GM23338 (cell line): ENCODE measurements at places on chromosomes 6 and 20.

DNA sequence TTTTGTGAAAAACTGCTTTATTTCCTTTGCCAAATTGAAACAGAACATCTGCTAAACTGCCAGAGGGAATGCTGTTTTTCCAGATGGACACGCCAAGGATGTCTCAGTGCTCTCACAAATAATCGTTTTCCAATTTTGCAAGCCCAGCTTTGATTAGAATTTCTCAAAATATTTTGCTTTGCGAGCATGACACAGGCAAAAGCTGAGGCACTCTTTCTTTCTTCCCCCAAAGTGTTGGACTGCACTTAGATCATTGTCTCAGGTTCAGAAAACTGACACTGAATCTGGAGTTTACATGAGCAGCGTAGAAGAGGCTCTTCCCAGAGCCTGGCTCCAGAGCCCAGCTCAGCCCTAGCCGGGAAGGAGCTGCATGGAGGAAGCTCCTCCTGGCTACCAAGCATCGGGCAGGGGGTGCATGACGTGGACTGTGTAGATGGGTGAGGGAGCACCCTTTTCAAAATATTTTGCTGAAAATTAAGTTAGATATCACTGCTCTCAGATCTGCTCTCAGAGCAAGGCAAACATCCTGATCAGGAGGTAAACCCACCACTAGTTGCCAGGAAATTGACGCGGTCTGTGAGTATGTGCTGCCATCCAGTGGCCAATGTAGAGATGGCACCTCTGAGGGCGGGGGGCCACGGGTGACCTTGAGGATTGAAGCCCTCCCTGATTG lies 107.5 kb downstream of the SLC22A3 start:
- DNase-seq = peak; percentile 77

- DNase-seq = no peak
These were observed 455.6 kb downstream of the MAFB start for GRCh38 chr20:40233406-40233805.

GRCh38 chr20:53445321-53445731 lies 148.3 kb downstream of the ZNF217 start:
- DNase-seq = no peak

GRCh38 chr6:118984342-118984741 lies 49.4 kb upstream of the MCM9 start:
- no peak for DNase-seq

DNA sequence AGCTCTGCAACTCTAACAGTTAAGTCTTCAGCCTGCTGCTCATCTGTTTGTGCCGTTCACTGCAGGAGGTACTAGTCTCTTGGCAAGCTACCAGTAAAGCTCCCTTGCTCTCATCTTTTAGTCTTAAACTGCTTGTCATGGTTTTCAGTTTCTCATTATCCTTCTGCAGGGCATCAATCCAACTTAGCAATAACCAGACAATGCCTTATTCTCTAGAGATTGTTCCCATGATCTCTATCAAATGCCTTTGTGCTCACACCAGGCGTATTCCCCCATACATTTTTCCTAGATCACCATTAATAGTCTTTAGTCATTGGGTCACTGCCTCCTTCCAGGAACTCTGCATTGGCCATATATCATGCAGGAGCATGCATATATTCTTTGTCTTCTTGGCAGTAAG lies 171.3 kb downstream of the GRM1 start:
- DNase-seq = no peak

DNA sequence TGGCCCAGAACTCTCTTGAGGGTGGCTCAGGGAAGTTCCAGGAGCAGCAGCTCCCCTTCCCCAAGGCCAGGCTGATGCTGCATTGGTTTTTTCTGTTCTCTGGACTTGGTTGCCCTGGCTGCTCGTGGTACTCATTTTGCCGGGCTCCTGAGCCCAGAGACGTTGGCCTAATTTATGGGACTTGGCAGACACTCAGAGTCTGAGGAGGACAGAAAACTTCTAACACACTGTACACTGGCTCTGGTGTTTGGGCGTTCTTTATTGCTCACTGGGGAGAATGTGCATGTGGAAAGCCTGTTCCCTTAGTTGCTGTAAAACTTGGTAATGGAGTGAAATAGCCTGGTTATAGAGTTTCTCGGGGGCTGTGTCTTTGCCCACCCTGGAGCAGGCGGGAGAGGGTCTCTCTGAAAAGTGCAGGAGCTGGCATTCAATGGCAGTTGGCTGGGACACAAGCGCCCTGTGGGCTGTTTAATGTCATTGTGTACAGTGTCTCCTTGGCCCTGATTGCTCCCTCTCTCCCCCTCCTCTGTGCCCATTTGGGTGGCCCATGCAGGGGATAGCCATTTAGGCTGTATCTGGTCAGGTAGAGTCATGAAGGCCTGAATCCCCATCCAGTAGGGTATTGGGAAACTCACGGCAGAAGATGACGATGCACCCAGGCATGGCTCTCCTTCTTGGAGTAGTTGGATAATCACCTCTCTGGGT lies 109.3 kb downstream of the CDC5L start:
- DNase-seq = no peak

GRCh38 chr6:135008072-135008940 lies 46.3 kb downstream of the HBS1L start:
- DNase-seq = no peak

- no peak for DNase-seq
These were observed 192.0 kb downstream of the LRFN2 start for GRCh38 chr6:40395066-40395697.

DNA sequence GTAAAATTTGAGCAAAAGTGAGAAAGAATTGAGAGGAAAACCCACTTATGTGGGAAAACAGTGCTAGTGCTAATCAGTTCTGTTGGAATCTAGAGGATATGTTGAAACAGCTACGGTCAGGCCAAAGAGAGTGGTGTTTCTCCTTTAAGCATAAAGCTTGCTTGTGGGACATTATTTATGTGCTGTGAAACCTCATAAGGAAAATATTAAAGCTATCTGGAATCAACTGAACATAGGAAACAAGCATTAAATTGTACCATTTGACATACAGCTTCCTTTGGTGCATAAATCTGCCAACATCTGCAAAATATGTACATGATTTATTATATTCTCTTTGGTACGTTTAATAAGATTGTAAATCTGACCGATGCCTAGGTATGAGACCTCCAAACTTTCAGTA lies 182.5 kb upstream of the PDE10A start:
- DNase-seq = no peak

DNA sequence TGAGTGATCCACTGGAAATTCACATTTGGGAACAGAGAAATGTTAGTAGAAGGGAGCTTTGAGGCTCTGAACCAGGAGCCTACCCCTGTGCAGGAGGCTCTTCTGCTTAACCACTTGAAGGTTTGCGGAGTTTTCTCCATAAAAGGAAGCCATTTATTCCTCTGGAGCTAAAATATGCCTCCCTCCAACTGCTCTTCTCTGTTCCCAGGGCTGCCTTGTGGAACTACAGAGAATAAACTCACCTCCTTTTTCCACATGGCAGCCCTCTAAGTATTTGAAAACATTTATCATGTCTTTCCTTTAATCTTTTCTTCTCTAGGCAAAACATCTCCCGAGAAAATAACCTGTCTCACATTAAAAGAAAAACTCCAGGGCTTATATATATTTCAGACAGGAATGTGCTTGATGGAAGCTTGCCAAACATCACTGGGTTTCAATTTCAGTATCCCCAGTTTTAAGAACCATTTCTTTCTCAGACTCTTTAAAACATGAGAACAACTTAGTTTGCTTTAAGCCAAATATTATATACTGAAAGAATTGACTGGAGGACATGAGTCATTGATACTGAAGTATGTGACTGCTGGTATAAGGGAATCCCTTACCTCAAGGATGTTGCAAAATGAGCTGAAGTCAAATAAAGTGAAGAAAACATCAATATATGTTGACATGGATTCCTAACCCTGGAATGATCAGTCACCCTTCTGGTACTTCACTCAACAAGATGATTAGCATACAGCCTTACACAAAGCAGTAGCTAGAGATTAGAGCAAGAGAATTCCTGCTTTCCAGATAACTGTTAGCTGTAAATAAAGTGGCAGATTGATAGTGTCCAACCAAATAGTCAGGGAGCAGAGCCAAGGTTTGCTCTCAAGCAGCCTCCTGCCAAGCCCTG lies 74.0 kb downstream of the ZBTB2 start:
- no peak for DNase-seq

DNA sequence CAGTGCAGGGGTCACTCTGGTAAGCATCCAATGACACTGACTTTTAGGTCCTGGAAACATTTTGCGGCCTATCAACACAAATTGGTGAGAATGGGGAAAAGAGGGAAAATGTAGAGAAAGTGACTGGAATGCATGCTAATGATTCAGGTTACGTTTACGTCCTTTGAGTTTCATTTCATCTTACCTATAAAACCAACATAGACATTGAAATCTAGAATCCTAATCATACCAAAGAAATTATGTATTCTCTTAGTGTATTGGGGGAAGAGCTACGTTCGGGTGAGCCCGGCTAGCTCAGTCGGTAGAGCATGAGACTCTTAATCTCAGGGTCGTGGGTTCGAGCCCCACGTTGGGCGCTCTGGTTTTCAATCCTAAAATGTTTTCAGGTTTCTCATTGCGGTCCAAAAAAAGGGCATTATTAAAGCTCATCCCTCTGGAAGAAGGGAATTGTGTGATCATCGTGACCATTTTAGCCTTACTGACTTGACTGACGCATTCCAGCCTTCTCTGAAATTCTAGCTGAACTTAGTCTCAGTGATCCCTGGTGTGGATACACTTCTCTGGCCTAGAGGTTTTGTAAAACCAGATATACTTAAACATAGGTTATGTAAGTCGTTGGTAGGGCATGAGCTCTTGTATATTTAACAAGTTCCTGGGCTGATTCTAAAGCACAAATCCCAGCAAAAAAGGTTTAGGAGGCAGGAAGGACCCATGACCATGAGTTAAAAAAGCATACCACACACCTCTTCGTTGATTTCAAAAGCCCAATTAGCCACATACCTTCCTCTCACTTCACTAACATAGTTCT lies 18.3 kb downstream of the HMGN4 start:
- peak; percentile 89 for DNase-seq

GRCh38 chr6:47733879-47734558 lies 35.6 kb downstream of the ADGRF4 start:
- peak; percentile 60 for DNase-seq

- DNase-seq = no peak
These were observed 1166.8 kb upstream of the CITED2 start for GRCh38 chr6:140541288-140541687.

DNA sequence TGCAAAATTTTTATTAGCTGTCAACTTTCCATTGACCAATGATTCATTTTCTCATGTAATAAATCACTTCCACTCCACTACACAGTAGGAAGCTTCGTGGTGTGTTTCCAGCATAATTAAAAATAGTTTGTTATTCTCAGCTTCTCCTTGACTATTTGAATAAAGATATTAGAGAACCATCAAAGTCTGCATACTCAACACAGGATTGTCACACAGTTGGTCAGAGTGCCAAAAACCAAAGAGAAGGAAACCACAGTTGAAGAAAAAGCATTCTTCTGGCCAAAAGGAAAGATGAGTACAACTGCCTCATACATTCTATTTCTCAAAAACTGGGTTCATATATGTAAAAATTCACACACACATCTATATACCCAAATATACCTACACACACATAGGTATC lies 455.1 kb upstream of the HSF2 start:
- no peak for DNase-seq

DNA sequence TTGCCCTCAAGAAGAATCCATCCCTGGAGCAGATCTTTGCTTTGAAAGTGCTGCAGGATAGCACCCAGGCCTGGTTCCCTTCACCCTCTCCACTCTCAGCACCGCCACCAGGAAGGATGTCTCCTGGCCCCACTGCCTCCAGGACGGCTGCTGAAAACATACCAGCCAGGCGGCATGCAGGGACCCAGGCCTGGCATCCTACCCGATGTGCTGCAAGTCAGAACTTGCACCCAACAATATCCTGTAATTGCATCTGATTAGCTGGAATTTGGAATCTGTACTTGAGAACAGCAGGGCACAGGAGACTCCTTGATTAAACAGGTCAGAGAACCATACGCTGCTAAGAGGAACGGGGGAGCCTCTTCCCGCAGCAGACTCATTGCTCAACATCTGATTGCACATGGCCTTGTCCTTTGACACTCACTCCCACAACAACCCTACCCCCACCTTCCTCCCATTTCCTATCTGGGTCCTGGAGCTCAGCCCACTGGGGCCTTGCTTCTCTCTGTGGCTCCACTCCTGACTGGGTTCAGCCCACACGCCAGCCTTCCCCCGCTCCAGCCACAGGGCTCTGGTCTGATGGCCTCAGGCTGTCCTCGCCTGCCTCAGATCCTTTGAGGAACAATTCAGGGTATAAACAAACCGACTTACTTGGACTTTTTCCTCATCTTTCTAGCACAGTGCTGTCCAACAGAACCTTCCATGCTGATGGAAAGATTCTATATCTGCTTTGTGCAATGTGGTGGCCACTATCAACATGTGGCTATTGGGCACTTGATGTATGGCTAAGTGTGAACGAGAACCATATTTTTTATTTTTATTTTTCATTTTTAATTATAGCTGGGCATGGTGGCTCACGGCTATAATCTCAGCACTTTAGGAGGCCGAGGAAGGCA lies 78.0 kb downstream of the FGD2 start:
- DNase-seq = no peak

DNA sequence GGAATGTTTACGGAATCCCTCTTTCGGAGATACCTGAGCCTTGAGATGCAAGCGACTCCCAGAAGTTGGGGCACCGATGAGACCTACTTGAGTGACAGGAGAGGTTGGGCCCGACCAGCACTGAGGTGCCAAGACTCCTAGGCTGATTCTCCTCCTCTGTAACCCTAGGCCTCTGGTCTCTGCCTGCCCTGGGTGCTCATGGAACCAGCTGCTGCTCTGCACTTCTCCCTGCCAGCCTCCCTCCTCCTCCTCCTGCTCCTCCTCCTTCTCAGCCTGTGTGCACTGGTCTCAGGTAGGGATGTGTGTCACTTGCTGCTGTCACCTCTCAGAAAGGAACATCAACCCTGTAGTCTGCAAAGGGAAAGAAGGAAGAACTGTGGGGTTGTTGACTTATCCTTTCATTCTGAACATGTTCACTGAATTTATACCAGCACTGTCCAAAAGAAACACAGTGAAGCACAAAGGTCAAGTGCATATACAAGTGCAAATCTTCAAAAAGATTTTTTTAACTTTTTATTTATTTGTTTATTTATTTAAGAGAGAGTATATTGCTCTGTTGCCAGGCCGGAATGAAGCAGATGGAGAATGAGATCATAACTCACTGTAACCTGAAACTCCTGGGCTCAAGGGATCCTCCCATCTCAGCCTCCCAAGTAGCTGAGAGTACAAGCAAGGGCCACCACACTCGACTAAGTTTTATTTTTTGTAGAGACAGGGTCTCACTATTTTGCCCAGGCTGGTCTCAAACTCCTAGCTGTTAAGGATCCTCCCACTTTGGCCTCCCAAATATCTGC lies 913 bp downstream of the BTN2A2 start:
- peak; percentile 68 for DNase-seq
